CD4-positive, alpha-beta T cell (primary cell): ENCODE measurements at places on chromosomes 2 and 18.

- no peak for DNase-seq
Observed at GRCh38 chr2:176138923-176139660, 9.6 kb downstream of the HOXD8 start.

DNA sequence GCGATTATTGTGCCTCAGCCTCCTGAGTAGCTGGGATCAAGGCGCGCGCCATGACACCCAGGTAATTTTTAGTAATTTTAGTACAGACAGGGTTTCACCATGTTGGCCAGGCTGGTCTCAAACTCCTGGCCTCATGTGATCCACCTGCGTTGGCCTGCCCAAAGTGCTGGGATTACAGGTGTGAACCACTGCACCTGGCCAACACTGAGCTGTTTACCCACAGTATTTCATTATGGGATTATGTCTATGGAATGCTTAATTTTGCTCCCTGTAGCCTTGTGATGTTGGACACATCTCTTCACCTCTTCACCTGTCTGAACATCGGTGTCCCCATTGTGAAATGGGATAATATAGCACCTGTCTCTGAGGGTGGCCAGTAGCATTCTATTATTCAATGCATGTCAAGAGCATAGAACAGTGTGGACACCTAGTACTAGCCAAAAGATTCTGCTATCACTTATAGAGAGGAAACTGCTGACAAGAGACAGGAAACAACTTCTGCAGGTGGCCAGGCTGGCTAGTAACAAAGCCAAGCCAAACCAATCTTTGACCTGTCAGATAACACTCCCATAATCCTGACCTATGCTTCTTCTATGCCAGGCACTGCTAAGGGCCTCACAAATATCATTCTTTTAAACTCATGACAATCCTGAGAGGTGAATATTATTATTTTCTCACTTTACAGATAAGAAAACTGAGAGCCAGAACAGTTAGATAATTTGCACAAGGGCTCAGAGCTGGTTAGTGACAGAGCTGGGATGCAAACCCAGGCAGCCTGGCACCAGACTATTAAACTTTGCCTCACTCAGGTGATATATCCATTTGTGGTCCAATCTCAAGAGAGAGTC is 29.4 kb upstream of the REEP1 start:
- DNase-seq, result no peak

GRCh38 chr2:144099780-144100377 is 420.0 kb downstream of the ZEB2 start:
- no peak for DNase-seq

- no peak for DNase-seq
Observed at GRCh38 chr2:105604938-105605337, 139.8 kb upstream of the NCK2 start.

GRCh38 chr18:59470561-59471121 is 111.6 kb upstream of the LMAN1 start:
- DNase-seq, result no peak

DNA sequence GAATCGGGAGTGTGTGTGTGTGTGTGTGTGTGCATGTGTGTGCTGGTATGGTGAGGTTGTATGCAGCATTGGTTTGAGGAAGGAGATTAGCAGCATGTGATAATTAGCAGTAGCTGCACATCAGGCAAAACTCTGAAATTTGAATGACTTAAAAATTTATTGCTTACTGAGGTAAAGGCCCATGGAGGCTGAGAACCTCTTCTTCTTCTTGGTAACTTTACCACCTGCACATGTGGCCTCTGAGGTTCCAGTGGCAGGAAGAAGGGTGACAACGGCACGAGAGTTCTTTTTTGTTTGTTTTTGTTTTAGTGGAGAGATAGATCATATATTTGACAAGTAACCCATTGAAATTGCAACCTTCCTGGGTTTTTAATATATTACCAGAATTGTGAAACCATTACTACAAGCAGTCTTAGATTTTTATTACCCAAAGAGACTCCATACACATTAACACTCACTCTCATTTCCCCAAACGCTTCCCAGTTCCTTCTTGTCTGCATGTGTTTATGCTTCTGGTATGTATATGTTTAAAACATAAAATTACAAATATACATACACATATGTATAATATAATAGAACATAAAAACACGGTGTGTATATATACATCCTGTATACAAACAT is 292.1 kb downstream of the PTGR3 start:
- no peak for DNase-seq

DNA sequence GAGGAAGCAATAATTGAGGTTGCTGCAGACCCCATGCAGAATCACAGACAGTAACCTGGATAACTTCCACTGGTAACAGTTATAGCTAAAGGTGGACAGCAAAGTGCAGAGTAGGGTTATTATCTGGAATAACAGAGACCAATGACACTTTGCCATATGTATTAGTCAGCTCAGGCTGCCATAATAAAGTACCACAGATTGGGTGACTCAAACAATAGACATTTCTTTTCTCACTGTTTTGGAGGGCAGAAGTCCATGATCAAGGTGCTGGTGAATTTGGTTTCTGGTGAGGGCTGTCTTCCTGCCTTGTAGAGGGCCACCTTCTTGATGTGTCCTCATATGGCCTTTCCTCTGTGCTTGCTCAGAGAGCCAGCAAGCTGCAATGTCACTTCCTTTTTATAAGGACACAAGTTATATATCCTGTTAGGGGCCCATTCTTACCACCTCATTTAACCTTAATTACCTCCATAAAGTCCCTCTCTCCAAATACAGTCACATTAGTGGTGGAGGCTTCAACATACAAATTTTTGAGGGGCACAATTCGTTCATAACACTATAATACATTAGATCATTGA is 191.0 kb upstream of the LRP1B start:
- DNase-seq, result no peak

GRCh38 chr18:30487962-30488361 is 554.6 kb downstream of the DSC3 start:
- DNase-seq, result no peak

GRCh38 chr2:96072746-96073145 is 38.0 kb upstream of the GPAT2 start:
- no peak for DNase-seq

DNA sequence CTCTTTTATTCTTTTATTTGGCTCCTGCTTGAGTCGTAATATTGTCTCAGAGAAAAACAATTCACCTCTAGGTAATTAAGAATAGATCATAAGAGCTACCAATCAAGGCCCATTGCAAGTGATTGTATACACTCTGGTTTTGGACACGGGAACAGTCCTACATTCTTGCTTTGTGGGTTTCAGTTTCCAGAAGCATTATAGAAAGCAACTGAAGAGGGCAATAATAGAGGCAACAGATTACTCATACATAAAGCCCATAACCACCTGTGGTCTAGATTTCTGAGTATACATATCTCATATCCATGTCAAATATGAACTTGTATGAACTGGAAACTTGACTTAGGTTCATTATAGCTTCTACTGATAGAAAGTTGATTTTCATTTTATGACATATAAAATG is 65.4 kb downstream of the DIS3L2 start:
- DNase-seq, result no peak

DNA sequence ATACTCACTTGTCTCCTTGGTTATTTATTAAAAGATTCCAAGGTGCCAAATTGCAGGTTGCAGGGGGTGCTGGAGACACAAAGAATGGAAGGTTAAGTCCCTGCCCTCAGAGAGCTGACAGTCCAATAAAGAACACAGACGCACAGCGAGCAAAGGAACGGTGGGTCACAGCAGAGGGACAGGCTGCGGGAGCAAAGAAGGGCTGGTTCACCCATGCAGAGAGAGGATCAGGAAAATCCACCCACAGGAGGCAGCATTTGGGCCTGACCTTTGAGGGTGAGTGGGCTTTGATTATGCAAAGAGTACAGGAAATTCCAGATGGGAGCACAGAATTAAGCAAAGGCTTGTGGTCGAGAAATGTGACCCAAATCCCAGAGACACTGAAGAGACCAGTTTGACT is 45.0 kb downstream of the ZBTB7C start:
- no peak for DNase-seq

DNA sequence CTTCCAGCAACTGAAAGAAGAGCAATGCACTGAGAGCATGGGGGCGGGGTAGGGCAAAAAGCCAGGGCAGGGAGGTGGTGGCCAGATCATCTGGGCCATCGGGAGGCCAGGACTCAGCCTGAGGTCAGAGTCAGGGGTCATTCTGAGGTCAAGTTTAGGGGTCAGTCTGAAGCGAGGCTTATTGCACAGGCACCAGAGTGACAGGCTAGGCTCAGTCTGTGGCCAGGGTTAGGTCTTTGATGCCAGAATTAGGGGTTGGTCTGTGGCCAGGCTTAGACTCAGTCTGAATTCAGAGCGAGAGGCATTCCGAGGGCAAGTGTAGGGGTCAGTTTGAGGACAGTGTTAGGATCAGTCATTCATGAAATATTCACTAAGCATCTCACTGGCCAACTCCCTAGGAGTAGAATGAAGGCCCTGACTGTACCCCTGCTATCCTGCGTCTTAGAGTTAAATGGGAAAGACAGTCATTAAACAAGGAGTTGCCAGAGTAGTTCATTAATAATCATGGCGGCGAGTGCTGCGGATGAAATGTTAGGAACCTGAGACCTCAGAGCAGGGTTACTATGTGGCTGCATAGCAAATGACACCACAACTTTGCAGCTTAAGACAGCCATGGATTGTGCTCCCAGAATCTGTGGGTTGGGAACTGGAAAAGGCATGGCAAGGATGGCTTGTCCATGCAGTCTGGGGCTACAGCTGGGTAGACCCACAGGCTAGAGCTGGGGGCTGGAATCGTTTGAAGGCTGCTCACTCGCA is 198.7 kb downstream of the CYP26B1 start:
- DNase-seq, result no peak

DNA sequence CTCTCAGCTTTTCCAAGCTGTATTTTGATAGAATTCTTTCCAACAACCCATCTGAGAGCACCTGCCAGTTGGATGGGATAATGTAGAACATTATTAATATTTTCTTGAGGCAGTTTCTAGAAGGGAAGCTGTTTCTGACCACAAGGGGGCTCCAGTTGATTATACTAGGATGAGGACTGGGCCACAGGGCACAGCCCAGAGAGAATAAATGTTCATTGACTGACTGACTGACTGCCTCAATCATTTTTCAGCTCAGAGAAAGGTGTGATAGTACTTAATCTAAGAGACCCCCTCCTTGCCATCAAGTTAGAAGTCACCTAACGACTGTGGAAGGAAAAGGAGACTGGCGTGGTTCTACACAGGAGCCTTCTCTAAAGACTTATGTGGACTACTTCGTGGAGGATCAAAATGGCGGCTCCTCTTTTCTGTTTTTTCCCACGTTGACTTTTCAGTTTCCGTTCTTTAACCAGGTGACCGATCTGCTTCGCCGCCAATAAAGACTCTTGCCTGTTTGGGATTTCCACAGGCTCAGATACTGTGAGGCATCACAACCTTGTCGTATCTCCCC is 31.9 kb upstream of the CREG2 start:
- DNase-seq, result peak; percentile 44

DNA sequence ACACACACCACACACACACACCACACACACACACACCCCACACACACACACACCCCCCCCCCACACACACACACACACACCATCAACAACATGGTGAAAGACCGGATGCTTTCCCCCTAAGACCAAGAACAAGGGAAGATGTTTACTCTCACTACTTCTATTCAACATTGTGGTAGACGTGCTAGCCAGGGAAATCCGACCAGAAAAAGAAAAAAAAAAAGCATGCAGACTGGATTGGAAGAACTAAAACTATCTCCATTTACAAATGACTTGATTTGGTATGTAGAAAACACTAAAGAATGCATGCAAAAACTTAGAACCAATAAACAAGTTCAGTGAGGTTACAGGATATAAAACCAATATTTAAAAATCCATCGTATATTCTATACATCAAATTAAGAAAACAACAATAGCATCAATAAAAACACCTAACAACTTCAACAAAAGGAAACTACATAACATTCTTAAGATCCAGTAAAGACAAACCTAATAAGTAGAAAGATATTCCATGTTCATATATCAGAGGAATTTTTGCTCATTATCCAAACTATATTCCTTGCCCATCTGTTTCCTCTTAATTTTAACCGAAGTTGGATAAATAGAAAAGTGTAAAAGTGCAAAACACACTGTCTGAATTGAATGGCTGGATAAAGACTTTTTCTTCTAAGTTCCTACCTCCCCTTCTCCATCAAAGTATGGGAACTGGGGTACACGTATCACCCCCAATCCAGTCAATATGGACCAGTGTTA is 51.5 kb upstream of the RNU4ATAC start:
- DNase-seq, result no peak

GRCh38 chr18:54284981-54285785 is 15.9 kb downstream of the POLI start:
- DNase-seq, result peak; percentile 39

DNA sequence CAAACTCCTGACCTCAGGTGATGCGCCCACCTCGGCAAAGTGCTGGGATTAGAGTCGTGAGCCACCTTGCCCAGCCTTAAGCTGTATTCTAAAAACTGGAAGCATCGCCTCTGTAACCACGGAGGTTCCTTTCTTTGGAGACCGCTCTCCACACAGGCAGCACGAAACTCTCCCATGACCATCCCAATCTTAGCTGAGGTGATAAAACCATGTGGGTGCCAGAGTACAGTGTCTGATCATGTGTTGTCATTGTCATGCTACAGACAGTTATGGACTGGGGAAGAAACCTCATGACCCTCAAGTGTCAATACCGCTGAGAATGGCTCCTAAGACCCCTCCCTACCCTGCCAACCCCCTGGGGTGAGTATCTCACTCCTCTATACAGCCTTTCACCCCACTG is 41.4 kb upstream of the EPG5 start:
- DNase-seq, result no peak

DNA sequence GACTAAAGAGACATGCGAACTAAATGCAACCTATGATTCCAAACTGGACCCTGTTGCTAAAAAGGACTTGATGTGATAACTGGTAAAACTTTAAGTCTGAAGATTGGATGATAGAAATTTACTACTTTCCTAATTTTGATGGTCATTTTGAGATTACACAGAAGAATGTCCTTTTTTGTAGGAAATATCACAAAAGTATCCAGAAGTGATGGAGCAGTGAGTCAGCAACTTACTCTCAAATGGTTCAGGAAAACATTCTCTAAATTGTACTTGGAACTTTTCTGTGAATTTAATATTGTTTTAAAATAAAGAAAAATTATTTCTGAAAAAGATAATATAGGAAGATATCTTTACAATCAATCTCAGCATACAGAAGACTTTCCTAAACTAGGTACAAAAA is 19.9 kb downstream of the MBOAT2 start:
- no peak for DNase-seq

DNA sequence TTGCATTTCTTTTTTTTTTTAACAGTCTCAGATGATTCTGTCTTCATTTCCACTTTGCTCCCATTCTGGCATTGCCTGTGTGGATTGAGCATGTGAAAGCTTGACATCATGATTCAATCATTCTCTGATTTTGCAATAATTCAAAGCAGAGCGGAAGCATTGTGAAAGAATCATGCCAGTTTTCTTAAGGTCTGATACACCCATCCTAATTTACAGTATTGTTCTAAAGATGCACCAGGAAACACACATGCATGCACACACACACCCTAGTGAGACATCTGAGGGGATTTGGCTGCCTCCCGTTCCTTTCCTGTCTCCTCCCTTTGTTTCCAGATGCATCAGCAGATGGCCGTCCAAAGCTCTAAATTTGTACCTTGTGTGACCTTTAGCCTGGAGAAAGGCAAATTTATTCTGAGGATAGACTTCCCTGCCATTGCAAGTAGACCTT is 97.3 kb downstream of the FMNL2 start:
- no peak for DNase-seq

GRCh38 chr2:226638576-226638975 is 161.0 kb downstream of the IRS1 start:
- no peak for DNase-seq

GRCh38 chr18:49456794-49457193 is 3.7 kb downstream of the DYM start:
- DNase-seq, result no peak
